ENCODE measurements at places on chromosomes 2 and 18. TPM values are rescaled to one million over a fixed set of nuclear protein-coding genes. Genes with fewer than 3 reads are reported as not detected.

- DNase-seq, result peak; percentile 21
Measured at GRCh38 chr2:157307021-157307420, 18.6 kb downstream of the ERMN start.

- no peak for DNase-seq
Measured at GRCh38 chr2:202376460-202377206, 506 bp downstream of the BMPR2 start.

COL4A3 gene
- total RNA-seq, result 2.3 TPM

ADAM23 gene
- 0.62 TPM for total RNA-seq

DNA sequence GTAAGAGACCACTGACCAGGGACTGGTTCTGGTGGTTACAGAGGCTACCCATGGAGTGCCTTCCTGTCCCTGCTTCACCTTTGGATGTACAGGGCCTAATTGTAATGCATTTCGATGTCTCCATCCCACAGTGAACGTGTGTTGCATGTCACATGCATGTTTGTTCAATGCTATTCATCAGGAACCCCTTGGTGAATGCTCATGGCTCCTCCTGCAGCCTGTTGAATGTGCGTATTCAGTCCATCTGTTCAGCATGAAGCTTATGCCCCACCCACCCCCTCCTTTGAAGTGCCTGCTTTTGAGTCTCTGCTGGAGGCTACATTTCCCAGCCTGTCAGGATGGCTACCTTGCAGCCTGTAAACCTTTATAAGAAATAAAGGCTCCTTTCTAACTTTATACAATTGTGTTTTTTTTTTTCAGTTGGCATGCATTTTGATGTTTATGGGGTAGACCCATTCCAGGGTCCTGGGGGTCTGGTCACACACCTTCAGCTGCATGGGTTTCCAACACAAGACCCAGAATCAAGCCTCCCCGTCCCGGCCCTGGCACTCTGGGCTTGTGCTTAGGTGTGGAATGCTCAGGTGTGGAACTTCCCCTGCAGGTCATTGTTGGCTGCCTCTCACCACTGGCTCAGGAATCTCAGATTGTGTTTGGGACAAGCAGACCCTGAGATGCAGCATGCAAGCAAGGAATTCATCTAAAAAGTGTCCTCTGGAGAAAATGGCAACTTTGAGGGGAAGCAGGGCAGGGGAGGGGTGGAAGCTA, 238.8 kb upstream of the HDAC4 start:
- DNase-seq, result no peak

OTX1 gene
- not detected for total RNA-seq

TMEM37 gene
- total RNA-seq, result not detected

DNA sequence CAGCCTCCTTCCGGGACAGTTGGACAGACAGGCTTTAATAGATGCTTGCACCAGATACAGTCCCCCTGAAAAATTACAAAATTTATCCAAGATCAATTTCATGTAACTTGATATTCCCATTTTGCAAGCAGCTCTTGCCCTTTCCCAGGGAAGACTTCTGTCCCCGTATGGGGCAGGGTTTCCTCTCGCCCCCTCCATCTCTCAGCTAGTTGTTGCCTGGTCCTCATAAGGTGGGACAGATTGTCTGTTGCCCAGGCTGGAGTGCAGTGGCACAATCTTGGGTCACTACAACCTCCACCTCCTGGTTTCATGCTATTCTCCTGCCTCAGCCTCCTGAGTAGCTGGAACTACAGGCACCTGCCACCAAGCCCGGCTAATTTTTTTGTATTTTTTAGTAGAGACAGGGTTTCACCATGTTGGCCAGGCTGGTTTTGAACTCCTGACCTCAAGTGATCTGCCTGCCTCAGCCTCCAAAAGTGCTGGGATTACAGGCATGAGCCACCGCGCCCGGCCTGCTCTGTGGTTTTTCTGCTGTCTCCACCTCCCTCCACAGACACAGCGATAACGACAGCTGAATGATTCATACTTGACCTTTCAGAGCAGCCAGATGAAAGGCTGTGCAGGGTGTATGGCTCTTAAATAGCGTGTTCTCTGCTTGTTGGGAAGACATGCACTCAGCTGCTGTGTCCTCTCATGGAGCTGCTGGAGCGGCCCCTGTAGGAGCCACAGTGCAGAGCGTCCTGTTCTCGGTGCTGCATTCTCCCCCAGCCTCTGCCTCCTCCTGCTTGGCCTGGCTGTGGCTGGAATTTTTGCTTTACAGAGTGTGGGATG, 61.4 kb downstream of the TTC39C start:
- DNase-seq, result peak; percentile 78

PCARE gene
- not detected for total RNA-seq

DNA sequence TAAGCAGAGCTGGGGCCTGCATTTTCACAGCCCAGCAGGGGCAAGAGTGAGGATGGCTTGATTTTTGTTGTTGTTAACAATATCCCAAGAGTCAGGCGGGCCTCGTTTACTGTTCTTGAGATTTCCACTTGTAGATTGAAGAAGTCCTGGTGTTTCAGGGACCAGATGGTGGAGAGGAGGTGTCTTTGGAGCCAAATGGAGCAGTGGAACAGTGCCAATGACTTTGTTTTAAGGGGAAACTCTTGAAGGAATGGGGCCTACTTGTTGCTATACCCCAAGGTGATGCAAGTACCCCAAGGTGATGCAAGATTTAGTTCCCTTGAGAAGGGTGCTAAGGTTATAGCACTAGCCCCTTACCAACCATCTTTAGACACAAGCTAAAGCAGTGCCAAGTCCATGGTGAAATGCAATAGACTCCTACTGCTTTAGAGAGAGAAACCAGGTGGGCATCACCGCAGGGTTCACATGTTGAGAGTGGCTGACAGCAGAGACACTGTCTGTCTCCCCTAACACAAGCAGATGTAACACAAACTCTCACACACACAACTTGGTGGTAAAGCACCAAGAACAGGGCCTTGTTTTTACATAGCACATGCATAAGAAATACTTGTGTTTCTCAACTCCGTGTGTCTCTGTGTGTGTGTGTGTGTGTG, 44.0 kb downstream of the HK2 start:
- DNase-seq, result no peak

- no peak for DNase-seq
Measured at GRCh38 chr2:47508641-47509040, 105.7 kb downstream of the MSH2 start.

GRCh38 chr2:6909431-6910385, 7.5 kb upstream of the RNF144A start:
- DNase-seq, result no peak
